ENCODE measurements at places on chromosomes 4 and X.

GRCh38 chrX:149199734-149200133, 305.4 kb downstream of the IDS start:
- DNase-seq: no peak

DNA sequence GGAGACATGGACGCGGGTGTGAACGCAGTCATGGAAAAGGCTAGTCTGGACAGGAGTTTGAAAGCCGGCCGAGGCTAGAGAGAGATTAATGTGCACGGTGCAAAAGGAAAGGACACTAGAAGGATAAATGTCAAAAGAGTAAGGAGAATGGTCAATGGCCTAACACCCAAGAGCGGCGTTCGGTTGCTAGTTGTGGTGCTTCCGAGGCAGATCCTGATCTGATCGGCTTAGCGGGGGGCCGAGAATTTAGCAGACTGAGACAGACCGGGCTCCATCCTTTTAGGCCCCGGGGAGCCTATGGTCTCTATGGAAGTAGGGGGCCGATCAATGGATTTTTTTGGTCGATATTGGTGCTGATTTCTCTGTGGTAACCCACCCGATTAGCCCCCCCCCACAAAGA, 6.9 kb downstream of the GAGE10 start:
- DNase-seq: no peak

DNA sequence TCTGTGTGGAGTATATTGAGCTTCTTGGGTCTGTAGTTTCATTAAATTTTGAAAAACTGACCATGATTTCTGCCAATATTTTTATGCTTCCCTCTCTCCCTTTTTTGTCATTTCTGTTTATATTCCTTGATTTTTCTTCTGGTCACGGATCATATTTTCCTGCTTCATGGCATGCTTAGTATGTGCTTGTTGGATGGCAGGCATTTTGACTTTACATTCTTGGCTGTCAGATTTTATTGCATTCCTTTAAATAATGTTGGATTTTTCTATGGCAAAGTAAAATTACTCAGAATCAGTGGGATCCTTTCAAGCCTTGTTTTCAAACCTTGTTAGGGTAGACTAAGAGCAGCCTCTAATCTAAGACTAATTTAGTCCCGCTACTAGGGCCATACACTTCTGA, 531.8 kb downstream of the IL15 start:
- DNase-seq: no peak

DNA sequence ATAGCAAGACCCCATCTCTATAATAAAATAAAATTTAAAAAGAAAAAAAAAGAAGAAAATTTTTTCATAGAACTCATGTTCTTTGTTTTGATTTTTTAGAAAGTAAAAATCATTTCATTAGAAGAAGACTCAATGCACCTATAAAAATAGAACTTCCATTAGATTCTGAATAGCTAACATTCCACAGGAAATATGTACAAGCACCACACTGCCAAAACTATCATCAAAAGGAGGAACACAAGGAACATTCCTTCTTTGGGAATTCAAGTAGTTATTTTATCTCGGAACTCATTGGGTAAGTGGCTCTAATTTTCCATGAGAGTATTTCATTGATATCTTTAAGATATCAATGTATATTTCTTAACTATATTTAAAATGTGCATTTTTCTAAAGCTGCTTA, 157.6 kb downstream of the CAMK2D start:
- DNase-seq: no peak

- DNase-seq: peak; percentile 51
These were observed at the start of gene FHDC1 for GRCh38 chr4:152935631-152936445. TSS of gene FHDC1 (plus strand) at chr4:152936323. CDS start at chr4:152943058, 6,735 bp downstream.

DNA sequence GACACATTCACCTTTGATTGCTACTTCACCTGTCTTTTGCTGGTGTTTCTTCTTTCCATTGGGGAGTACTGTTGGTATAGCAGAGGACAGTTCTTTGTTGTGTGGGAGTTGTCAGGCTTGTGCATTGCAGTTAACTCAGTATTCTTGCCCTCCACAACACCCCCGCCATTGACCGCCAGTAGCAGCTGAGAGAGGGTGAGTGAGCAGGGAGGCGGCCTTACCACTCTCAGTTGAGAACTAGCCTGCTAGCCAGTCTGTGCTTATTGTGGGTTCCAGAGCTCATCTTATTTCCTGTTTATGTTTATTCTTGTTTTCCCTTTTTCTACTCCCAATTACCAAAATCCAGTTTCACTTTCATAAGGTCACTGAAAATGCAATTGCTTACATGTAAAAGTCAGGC, 52.2 kb downstream of the STIM2 start:
- DNase-seq: no peak

DNA sequence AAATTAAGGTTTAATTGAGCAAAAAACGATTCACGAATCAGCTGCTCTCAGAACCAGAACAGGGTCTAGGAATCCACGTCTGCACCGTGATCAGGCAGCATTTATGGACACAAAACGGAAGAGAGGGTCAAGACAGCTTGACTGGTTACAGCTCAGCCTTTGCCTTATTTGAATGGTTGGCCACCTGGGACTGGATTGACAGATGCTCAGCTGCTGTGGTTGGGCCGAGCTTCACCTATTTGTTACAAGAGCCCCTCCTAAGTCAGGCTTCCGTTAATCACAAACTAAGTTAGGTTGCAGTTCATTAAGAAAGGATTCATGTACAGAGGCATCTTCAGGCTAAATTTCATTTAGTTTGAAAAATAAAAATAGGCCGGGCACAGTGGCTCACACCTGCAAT, 50.6 kb upstream of the MAN2B2 start:
- DNase-seq: no peak

DNA sequence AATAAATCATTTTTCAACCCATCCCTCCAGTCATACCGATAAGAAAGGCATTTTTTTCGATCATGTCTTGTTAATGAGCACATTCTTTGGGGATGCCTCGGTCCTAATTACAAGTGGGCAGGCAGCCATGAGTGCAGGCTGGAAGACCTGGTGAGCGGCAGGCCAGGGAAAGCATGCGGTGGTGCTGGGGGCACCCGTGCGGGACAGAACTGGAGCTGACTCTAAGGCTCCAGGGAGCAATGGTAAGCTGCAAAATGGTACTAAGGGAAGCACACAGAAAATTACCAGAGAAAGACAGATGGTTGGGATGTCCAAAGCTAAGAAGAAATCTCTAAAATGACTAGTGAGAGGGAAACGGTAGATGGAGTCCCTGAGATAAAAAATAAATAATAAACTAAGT, 411.0 kb upstream of the AGA start:
- DNase-seq: no peak

GRCh38 chrX:45329217-45329616, 128.5 kb upstream of the DIPK2B start:
- DNase-seq: no peak

DNA sequence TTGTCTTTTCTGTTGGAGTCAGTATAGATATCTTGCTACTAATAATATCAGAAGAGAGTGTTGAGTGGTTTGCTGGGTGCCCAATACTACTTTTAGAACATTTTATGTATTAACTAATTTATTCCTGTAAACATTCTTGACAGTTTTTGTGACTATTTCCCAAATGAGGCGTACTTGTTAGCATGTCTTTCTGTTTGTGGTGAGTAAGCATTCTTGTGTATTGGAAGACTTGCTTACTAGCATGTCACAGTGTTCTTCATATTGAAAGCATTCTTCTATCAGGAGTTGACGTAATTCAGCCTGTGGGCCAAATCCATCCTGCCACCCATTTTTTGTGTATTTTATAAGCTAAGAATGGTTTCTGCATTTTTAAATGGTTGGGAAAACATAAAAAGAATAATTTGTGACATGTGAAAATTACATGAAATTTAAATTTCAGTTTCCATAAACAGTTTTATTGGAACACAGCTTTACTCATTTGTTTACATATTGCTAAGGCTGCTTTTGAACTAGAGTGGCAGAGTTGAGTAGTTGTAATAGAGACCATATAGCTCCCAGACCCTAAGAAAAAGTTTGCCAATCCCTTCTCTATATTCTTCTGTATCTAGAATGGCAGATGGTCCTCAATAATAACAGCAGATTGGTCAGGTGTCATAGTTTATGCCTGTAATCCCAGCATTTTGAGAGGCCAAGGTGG, 20.4 kb downstream of the REPS2 start:
- DNase-seq: no peak

DNA sequence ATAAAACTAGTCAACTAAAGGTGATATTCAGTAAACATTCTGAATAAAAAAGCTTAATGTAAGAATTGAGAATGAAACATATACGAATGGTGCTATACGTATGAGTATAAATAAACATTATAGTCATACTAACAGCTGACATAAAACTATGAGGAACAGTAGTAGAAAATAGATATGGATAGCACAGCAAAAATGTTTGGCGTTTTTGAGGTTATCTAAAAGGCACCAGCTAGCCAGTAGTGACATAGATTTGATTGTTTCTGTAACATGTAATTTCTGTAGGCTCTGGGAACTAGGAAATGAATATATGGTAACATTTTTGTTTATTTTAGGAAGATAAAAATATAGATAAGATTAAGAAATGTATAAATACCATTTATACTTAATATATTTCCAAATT, 69.3 kb downstream of the SNX25 start:
- no peak for DNase-seq

DNA sequence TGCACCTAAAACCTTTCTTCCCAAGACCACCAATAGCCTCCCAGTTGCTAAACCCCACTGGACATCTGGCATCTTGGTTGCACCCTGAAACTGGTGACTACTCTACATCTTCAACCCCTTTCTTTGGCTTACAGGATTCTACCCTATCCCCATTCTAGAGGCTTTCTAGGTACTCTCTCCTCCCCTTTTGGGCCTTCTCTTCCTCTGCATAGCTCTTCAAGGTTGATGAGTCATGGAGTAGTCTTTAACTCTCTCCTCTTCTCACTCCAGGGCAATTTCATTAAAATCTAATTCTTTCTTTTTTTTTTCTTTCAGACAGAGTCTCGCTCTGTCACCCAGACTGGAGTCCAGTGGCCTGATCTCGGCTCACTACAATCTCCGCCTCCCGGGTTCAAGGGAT, 16.8 kb downstream of the APOO start:
- no peak for DNase-seq

DNA sequence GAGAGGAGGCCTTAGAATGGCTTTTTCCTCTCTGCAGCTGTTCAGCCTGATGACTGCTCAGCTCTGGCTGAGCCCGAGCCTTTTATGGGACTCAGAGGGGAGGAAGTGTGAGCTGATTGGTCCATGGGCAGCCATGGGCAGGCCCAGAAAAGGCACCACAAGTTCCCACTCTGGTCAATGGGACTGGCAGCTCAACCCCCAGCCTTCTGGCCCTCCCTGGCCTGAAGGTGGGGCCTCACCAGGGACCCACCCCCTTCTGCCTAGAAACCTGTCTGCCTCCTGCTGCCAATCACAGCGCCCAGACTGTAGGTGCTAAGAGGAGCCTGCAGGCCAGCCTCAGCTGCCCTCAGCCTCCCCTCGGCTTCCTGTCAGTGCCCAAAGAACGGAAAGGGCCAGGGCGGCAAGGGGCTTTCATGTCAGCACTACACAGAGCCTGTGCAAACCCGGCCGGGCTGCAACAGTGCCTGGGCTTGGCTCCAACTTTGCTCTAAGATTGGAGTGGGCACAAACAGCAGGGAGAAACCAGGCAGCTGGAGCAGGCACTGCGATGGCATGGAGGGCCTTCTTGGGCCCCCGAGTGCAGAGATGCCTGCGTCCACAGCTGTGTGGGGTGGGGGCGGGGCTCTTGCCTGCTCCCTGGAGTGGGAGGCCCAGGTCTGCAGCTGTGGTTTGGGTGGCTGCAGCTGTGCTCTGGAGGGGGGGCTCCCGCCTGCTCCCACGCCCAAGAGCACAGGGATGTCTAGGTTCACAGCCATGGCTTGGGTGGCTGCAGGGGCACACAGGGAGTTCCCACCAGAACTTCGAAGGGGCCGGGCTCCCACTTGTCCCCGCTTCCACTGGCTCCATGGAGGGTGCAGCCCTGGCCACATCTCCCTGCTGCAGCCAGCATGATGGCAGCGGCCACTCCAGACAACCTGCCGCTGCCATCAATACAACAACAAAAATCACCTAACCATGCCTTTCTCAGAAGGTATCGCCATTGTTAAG, 92.6 kb downstream of the NXF2 start:
- no peak for DNase-seq

- no peak for DNase-seq
These were observed 75.2 kb upstream of the CCSER1 start for GRCh38 chr4:90051999-90052398.

- DNase-seq: no peak
These were observed 25.5 kb downstream of the FAM120C start for GRCh38 chrX:54157561-54157960.

- DNase-seq: no peak
These were observed 7.6 kb downstream of the MAMLD1 start for GRCh38 chrX:150370589-150371312.

- DNase-seq: no peak
These were observed 34.9 kb upstream of the NFKB1 start for GRCh38 chr4:102466298-102466697.

DNA sequence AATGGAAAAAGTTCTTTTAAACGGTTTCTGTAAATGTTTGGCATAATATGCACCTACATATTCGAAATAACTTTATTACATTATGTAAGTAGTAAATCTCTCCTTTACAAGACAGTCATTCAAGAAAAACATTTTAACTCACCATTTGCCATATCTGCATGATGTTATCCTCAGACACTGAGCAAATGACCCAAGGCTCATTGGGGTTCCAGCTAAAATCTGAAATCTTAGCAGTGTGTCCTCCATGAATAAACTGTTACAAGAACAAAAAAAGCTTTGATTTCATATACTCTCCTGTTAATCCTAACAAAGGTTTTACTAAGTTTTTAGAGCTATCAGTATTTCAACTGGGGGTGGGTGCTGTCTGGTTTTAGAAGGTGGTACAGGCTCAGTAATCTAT, 24.5 kb downstream of the RBBP7 start:
- no peak for DNase-seq

- no peak for DNase-seq
These were observed 120.8 kb upstream of the HS3ST1 start for GRCh38 chr4:11549525-11549924.

DNA sequence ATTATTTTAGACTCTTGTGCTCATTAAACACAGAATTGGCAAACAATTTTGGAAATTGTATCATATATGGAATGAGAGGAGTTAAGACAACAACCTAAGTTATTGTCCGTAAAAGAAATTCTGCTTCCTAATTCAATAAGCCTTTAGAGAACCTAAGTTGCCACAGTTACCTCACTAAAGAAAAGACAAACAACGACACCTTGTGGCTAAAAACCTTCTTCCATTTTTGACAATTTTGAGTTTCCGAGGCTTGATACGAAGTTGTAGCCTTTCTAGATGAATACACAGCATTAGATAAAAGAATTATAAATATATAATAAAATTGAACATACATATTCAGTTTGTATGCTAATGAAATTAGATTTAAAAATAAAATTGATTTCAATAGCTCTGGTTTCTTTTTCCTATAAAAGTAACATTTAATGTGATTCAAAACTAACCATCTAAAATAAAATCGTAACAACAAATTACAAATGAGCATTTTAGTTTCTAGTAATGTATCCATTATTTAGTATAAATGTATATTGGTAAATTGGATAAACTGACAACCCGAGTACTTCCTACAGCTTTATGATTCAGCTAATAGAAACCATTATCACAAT, 275.1 kb downstream of the GPM6A start:
- peak; percentile 42 for DNase-seq
